ENCODE measurements at places on chromosomes 11 and 22.

DNA sequence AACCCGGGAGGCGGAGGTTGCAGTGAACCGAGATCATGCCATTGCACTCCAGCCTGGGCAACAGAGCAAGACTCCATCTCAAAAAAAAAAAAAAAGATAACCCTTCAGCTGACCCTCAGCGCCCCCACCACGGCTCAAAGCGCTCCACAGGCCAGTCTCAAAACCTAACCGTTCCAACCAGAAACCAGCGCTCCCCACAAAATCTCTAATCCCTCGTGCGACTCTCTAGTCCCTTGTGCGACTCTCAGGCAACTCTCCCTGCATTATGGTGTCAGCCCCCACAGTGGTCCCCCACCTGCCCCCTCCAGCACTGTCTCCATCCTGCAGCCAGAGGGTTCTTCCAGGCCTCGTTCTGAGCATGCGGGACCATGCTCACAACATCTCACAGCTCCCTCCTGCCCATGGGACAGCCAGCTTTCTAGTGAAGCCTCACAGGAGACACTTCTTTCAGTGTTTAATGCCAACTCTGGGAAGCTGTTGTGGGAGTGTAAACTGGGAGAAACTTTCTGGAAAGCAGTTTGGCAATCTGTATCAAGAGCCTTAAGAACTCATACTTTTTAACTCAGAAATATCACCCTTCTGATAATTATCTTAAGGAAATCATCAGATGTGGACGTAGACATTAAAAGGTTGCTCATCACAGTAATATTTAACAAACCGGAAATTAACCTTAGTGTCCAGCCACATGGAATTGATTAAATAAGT lies 4.2 kb upstream of the RASGRP2 start:
- peaks cover 12% of the 10 kb centered on the region for H3K27me3 ChIP-seq
- no peaks in the 10 kb centered on the region for H3K4me1 ChIP-seq
- no peaks in the 10 kb centered on the region for H3K36me3 ChIP-seq
- H3K4me3 ChIP-seq: no peak overlapping the region
- no peak for DNase-seq

- H3K27ac ChIP-seq: no peak overlapping the region
- DNase-seq: peak; percentile 92
- no peaks in the 10 kb centered on the region for H3K36me3 ChIP-seq
- H3K27me3 ChIP-seq: no peaks in the 10 kb centered on the region
- peaks cover 5% of the 10 kb centered on the region for H3K4me1 ChIP-seq
These were observed 5.6 kb downstream of the SLC36A4 start for GRCh38 chr11:93192163-93192562.

- H3K27ac ChIP-seq: peak within 1 kb of the TSS; percentile 83
- peak within 1 kb of the TSS; percentile 63 for H3K4me3 ChIP-seq
- peaks cover 17% of the 10 kb centered on the region for H3K4me1 ChIP-seq
- DNase-seq: peak; percentile 95
These were observed at the start of gene MTFP1 for GRCh38 chr22:30425616-30426387. MTFP1 (plus strand) TSS chr22:30425768; CDS start chr22:30425880, 112 bp downstream.

DNA sequence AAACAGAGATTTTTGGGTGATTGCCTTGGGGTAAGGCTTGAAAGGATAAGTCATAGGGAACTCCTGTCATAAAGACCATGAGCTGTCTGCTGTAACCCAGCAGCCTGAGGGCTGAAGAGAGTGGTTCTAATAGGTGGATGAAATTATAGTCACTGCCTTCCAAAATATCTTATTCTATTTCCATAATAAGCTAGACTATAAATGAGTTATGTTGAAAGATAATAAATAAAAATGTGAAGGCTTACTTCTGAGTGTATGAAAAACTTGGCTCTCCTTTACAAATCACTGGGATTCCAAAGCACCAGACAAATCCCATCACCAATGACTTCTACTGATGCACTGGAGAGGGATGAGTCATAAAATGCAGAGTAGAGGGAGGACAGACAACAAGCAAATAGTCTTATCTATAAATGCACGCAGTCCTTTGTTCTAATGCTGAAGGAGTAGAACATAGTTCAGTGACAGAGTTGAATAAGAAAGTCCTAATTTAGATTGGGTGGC lies 775.0 kb upstream of the LRRC4C start:
- H3K4me1 ChIP-seq: no peaks in the 10 kb centered on the region
- no peak overlapping the region for H3K27ac ChIP-seq
- peak; percentile 27 for DNase-seq
- H3K27me3 ChIP-seq: no peaks in the 10 kb centered on the region
- H3K36me3 ChIP-seq: no peaks in the 10 kb centered on the region

DNA sequence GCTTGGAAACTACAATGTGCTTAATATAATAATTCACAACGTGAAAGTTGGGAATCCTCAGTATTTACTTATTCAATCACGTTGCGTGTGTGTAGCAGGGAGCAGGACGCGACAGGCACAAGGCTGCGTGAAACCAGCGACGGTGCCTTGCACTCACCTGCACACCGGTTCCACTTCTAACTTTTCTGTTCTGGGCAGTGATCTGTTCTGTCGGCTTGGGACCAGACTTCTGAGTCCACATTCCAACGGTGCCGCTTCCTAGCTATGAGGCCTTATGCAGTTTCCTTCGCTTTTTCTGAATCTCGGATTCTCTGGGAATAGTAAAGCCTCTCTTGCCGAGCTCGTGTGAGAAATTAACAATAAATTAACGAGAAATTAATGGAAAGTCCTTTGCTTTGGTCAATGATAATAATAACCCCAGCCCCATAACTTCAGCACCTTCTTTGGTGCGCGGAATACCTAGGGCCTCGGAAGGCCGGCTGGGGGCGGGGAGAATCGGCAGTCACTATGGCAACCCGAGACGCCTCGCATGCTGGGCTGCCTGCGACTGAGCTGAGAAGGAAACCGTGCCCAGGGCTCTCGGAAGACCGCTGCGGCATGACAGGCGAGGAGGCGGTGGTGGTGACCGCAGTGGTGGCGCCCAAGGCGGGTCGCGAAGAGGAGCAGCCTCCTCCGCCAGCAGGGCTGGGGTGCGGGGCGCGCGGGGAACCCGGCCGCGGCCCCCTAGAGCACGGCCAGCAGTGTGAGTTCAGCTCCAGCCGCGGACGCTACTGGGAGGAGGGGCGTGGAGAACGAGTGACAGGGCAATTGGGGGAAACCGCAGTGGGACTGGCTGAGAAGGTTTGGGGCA lies at the start of gene C11orf97:
C11orf97 (plus strand) TSS at position 530 of the 850 bp plus-strand sequence; CDS start at position 598, 68 bp downstream.
- no peak within 1 kb of the TSS for H3K27ac ChIP-seq
- peak; percentile 89 for DNase-seq
- no peaks in the 10 kb centered on the region for H3K36me3 ChIP-seq
- peaks cover 5% of the 10 kb centered on the region for H3K4me1 ChIP-seq
- no peak within 1 kb of the TSS for H3K4me3 ChIP-seq

GRCh38 chr22:25900390-25900789 lies 158.4 kb downstream of the MYO18B start:
- no peaks in the 10 kb centered on the region for H3K27me3 ChIP-seq
- no peak overlapping the region for H3K4me3 ChIP-seq
- H3K4me1 ChIP-seq: no peaks in the 10 kb centered on the region
- no peaks in the 10 kb centered on the region for H3K36me3 ChIP-seq
- H3K27ac ChIP-seq: no peak overlapping the region

- H3K36me3 ChIP-seq: no peaks in the 10 kb centered on the region
- no peak overlapping the region for H3K4me3 ChIP-seq
- H3K27ac ChIP-seq: no peak overlapping the region
- DNase-seq: no peak
- no peaks in the 10 kb centered on the region for H3K27me3 ChIP-seq
These were observed 14.3 kb downstream of the NPTXR start for GRCh38 chr22:38829485-38829884.

DNA sequence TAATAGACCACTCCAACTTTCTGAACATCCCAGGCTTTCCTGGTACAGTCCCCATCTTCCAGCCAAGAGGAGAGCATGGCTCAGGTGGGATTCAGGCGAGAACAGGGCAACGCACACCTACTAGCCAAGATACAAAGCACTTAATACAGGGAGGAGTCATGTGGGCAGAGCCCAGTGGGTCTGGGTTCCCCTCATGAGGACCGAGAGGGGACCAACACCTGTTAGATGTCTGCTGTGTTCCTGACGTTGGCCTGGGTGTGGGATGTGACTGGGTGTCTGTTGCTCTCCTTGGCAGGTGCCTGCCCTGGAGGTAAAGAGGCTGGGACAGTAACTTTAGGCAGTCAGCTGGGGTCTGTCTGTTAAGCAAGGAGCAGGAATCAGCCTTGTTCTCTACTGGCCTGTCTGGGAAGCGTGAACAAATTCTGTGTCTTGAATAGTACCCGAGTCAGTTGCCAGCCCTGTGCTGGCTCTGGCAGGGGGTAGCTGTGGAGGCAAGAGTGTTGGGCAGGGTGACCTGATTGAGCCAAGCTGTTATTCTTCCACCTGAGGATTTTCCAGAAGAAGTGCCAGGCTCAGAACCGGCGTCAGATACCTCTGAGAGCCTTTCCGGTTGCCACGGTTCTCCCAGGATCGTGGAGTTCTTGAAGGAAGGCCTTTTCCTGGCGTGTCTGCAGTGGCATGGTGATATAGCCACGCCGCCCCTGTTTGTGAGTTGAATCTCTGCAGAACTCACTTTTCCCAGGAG lies 56.3 kb downstream of the BCR start:
- no peak overlapping the region for H3K4me3 ChIP-seq
- peaks cover 24% of the 10 kb centered on the region for H3K4me1 ChIP-seq
- no peaks in the 10 kb centered on the region for H3K27me3 ChIP-seq
- peak overlapping the region; percentile 47 for H3K27ac ChIP-seq

- H3K4me1 ChIP-seq: peaks cover 8% of the 10 kb centered on the region
- no peaks in the 10 kb centered on the region for H3K27me3 ChIP-seq
- H3K27ac ChIP-seq: no peak overlapping the region
- no peak overlapping the region for H3K4me3 ChIP-seq
These were observed 25.7 kb upstream of the PICK1 start for GRCh38 chr22:38031491-38031890.

DNA sequence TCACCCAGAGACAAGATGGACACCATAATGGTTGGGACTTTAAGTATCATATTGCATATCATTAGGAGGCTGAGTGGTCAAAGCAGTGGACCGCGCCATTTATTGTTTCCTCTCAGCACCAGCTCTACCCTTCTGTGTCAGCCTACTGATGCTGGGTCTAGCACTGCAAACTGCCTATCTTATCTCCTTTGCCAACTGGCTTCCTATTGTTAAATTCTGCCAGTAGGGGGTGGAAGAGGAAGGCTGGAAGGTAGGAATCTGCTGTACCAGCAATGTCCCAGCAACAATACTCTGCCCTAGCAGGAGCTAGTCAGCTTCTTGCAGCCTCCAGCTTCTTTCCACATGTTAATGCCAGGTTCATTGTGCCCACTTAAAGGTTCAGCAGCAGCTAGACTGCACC lies 367.1 kb upstream of the PDGFD start:
- H3K27me3 ChIP-seq: no peaks in the 10 kb centered on the region
- no peak overlapping the region for H3K27ac ChIP-seq
- H3K4me3 ChIP-seq: no peak overlapping the region
- DNase-seq: peak; percentile 66
- no peaks in the 10 kb centered on the region for H3K4me1 ChIP-seq
- no peaks in the 10 kb centered on the region for H3K36me3 ChIP-seq

DNA sequence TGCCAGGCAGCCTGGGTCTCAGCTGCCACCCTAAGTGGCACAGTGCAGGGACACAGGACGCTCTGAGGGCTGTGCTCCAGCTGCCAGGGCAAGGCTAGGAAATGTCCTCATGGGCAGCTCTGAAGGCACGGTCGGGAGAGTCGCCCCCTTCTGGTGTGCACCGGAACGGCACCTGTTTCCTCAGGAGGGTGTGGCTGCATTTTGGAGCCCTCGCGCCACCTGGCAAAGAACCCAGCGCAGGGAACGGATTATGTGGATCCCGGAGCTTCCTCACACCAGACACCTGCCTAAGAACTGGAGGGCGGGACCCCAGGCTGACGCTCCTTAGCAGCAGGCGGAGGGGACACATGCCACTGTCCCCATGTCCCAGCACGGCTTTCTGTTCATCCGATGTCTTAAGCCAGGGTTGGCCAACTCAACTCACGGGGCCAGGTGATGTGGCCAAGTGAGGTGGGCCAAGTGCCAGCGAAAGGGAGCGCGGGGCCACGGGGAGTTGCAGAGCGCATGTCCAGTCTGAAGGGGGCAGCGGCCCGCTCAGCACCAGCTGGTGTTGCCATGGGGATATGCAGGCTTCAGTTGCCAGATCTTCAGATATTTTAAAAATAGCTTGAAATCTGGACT lies 5.1 kb upstream of the SLC22A8 start:
- DNase-seq: peak; percentile 63
- no peak overlapping the region for H3K4me3 ChIP-seq
- H3K4me1 ChIP-seq: no peaks in the 10 kb centered on the region
- H3K27me3 ChIP-seq: no peaks in the 10 kb centered on the region
- H3K36me3 ChIP-seq: no peaks in the 10 kb centered on the region

GRCh38 chr11:8060801-8061554 lies 20.0 kb upstream of the TUB start:
- no peak overlapping the region for H3K4me3 ChIP-seq
- H3K36me3 ChIP-seq: no peaks in the 10 kb centered on the region
- H3K27me3 ChIP-seq: no peaks in the 10 kb centered on the region
- H3K27ac ChIP-seq: no peak overlapping the region
- no peak for DNase-seq

GRCh38 chr22:26981541-26981940 lies 324.2 kb downstream of the MIAT start:
- H3K36me3 ChIP-seq: no peaks in the 10 kb centered on the region
- peaks cover 5% of the 10 kb centered on the region for H3K4me1 ChIP-seq
- no peak overlapping the region for H3K4me3 ChIP-seq
- no peak overlapping the region for H3K27ac ChIP-seq

DNA sequence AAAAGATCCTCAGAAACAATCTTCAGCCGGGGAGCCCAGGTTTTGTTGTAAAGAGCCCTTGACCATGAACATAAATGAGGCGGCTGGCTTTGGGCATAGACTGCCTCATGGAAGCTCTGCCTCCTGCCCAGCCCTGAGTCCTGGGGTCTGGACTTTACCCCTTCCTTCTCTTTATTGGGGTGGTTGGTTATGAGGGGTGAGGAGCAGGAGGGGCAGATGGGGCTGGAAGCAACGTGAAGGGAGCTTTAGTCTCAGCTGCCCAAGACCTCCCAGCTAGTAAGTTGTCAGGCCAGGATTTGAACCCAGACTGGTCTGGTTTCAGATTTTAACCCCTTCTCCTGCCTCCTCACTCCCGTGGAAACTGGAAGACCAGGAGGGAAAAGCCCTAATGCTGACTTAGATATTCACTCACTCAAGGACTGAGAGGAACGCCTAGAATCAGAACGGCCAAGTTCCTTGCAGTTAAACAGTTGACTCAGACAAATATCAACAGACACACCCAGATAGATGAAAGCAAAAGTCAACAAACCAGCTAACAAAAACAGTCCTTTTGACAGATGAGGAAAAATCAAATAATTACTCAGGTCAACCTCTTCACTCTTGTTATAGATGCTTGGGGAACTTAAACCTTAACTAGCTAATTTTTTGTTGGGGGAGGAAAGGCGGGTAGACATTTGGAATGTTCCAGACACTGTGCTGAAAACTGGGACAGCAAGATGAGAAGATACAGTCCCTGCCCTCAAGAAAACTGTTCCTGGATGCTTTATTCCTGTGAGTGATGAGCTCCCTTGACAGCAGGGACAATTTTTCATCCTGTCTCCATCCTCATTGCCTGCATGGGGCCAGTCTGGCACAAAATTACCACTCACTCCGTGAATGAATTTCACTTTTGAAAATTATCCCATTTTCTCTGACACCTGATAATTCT lies 20.8 kb upstream of the ARRB1 start:
- no peaks in the 10 kb centered on the region for H3K36me3 ChIP-seq
- H3K27me3 ChIP-seq: no peaks in the 10 kb centered on the region
- peaks cover 2% of the 10 kb centered on the region for H3K4me1 ChIP-seq
- no peak for DNase-seq

- no peak for DNase-seq
- no peaks in the 10 kb centered on the region for H3K36me3 ChIP-seq
- no peak overlapping the region for H3K27ac ChIP-seq
- no peaks in the 10 kb centered on the region for H3K27me3 ChIP-seq
- no peaks in the 10 kb centered on the region for H3K4me1 ChIP-seq
These were observed 212.4 kb upstream of the C11orf87 start for GRCh38 chr11:109209572-109209971.

Data from mesendoderm (in vitro differentiated cells).